ENCODE measurements at places on chromosomes 1 and 21.

GRCh38 chr1:39562886-39563285 lies 13.7 kb downstream of the PABPC4 start:
- DNase-seq: no peak

DNA sequence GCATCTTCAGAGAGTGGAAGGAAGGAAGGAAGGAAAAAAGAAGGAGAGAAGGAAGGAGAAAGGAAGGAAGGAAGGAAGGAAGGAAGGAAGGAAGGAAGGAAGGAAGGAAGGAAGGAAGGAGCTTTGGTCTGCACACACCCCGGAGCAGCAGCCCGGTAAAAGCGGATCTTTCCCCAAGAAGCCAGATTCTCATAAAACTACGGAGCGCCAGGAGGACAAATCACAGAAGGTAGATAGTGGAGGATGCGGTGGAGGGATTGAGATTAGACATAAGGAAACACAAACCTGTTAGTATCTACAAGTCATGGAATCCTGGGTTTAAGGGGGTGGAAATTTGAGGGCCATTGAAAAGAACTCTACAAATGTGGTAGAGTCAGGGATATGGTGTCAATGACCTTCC lies 36.7 kb downstream of the PAX7 start:
- no peak for DNase-seq

- DNase-seq: no peak
Observed at GRCh38 chr21:45873418-45873817, 108.2 kb upstream of the COL6A1 start.

GRCh38 chr1:151499930-151500329 lies 11.3 kb upstream of the CGN start:
- DNase-seq: no peak

DNA sequence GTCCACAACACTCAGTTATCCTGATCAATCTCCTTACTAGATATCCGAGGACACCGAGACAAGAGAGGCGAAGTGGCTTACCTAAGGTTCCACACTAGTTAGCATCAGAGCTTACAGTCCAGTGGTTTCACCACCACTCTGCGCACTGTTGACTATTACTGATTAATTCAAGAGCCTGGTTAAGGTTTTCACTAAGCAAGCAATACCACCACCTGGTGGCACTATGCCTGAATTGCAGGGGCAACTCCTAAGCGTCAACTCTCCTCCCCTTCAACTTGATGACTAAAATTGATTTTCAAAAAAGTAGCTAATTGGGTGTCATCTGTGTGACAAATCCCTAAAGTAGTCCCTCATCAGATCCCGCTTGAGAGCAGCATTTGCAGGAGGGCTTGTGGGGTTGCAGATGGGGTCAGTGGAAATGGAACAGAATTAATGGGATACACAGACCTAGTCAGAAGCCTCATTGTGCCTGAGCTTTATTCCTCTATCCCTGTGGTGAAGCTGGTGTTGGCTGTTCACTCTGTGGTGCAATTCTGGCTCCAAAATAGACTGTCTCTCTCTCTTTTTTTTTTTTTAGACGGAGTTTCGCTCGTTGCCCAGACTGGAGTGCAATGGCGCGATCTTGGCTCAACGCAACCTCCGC lies 9.1 kb downstream of the TTC22 start:
- DNase-seq: no peak

- no peak for DNase-seq
Observed at GRCh38 chr1:156089704-156090103, 7.4 kb upstream of the MEX3A start.

GRCh38 chr1:158145173-158145719 lies 35.4 kb upstream of the CD1D start:
- DNase-seq: peak; percentile 16

DNA sequence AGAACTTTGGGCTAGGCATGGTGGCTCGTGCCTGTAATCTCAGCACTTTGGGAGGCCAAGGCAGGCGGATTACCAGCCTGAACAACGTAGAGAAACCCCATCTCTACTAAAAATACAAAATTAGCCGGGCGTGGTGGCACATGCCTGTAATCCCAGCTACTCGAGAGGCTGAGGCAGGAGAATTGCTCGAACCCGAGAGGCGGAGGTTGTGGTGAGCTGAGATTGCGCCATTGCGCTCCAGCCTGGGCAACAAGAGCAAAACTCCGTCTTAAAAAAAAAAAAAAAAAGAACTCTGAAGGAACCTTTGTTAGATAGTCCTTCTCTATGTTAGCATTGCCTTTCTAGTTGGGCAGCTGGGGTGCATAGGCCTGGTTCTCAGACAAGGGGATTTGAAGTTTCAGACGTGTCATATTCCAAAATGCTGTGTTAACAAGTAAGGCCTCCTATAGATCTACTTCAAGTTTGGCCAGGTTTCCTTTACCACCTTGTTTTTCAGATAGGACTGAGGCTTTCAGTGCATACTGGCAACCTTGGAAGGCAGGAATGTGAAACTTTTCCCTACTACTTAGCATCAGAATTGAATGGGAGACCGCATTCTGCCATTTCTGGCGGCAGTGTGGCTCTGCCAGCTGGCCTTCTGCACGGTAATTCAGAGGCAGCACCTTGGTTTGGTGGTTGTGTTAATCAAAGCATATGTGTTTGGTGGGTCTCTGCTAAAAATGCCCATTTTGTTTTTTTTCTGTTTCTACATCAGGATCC lies 6.1 kb downstream of the UQCRH start:
- no peak for DNase-seq

DNA sequence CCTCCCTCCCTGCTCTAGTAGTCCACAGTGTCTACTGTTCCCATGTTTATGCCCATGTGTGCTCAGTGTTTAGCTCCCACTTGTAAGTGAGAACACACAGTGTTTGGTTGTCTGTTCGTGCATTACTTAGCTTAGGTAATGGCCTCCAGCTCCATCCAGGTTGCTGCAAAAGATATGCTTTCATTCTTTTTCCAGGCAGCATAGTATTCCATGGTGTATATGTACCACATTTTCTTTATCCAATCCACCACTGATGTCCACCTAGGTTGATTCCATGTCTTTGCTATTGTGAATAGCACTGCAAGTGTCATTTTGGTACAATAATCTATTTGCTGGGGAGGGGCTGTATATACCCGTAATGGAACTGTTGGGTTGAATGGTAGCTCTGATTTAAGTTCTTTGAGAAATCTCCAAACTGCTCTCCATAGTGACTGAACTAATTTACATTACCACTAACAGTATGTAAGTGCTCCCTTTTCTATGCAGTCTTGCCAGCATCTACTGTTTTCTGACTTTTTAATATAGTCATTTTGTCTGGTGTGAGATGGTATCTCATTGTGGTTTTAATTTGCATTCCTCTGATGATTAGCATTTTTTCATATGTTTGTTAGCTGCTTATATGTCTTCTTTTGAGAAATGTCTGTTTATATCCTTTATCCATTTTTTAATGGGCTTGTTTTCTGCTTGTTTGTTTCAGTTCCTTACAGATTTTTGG lies 191.9 kb upstream of the DMRTA2 start:
- DNase-seq: no peak

DNA sequence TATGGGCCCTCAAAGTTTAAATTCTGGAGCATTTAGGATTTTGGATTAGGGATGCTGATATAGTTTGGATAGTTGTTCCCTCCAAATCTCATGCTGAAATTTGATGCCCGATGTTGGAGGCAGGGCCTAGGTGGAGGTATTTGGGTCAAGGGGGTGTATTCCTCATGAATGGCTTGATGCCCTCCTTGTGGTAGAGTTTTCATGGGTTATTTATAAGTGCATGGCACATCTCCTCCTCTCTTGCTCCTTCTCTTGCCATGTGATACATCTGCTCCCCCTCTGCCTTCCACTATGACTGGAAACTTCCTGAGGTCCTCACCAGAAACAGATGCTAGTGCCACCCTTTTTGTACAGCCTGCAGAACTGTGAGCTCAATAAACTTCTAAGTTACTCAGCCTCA lies 17.5 kb upstream of the NKAIN1 start:
- DNase-seq: no peak

- DNase-seq: no peak
Observed at GRCh38 chr1:208808301-208808700, 564.1 kb upstream of the PLXNA2 start.

DNA sequence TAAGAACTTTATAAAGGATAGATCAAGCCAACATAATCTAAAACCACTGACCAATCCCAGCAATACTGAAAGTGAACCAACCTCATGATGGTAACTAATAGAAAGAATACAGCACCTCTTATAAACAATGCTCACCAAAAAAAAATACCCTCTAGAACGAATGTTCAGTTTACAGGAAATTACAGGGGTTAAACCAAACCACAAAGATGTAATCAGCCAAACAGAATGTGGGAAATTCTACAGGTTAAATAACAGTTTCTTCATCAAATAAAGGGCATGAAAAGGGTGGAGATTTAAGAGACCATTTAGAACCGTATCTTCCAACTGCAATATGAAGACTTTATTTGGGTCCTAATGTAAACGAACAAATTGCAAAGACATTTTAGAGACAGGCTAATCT lies 30.4 kb downstream of the ARID4B start:
- DNase-seq: no peak

DNA sequence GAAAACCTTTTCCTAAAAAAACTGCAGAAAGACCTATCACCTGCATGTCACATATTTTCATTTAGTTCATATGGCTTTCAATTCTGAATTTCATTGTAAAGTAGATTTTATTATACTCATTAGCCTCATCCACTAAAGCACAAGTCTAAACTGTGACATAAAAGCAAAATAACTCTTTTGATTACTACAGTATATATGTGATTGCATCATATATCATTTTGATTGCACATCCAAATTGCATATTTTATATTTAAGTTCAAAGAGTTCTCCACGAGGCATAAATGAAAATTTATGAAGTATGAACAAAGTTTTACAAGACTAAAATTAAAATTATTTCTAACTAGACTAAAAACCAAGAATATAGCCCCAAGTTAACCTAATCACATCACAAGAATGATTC lies 19.3 kb downstream of the PALMD start:
- DNase-seq: no peak

DNA sequence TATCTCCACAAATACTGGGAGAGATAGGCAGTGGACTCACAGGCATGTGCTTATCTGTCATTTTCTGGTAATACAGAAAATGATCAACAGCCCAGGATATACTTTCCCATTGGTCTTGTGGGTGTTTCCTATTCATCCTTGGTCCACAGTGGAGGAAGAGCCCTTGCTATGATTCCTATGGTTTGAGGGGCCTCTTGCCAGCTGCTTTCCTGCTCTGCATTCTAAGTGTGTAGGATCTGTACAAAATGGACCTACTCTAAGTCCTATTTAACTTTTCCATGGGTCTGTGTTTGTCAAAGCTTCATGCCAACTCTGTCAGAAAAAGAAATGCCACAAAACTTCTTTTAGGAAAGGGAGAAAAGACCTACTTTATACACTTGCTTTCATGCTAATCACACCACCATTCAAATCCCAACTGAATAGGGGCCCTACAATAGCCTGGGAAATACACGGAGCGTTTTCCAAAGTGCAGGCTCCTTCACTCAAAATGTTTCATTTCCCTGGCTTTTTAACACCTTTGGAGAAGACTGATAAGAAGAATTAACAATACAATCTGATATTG lies 16.4 kb downstream of the PLPP3 start:
- DNase-seq: no peak

DNA sequence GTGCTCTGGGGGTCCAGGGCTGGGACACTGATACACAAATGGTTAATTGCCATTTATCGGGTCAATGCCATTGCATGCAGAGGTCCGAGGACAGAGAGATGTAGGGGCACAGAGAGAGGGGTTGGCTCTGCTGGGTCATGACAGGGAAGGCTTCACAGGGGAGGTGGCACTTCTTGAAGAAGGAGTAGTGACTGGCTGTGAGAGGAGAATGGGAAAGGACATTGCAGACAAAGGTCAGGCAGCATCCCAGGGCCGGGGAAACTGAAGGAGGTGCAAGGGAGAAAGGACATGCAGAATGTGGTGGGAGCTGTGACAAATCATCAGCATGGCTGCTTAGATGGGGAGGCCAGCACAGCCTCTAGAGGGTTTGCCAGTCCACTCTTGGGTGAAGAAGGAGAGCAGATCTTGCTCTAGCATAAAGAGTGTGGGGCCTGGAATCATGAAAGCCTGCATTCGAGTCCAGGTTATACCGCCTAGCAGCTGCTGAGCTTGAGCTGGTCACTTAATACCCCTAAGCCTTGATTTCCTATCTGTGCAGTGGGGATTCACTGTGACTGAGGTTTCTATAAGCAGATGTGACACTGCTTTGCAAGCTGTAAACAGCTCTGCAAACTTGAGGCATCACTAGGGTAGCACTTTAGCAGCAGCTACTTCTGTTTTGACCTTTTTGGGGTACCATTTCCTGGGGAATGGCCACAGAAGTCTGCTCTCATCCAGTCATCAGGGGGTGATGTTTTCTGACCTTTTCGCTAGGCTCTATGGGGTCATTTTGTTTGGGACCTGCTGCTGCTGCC lies 59.2 kb upstream of the EPS8L3 start:
- DNase-seq: no peak

- DNase-seq: no peak
Observed at GRCh38 chr1:42845866-42846256, 552 bp upstream of the ZNF691 start.

GRCh38 chr1:64750875-64751274 lies 6.0 kb downstream of the RAVER2 start:
- DNase-seq: no peak

All from hypothalamus (tissue), 51 donors.